GM10248 (cell line): ENCODE measurements at places on chromosomes 5 and 9.

- DNase-seq = no peak
Observed at GRCh38 chr9:107154291-107154690, 128.8 kb upstream of the RAD23B start.

- no peak for DNase-seq
Observed at GRCh38 chr5:138520971-138521370, 22.1 kb downstream of the ETF1 start.

- DNase-seq = no peak
Observed at GRCh38 chr9:128885376-128885775, 3.4 kb downstream of the LRRC8A start.

DNA sequence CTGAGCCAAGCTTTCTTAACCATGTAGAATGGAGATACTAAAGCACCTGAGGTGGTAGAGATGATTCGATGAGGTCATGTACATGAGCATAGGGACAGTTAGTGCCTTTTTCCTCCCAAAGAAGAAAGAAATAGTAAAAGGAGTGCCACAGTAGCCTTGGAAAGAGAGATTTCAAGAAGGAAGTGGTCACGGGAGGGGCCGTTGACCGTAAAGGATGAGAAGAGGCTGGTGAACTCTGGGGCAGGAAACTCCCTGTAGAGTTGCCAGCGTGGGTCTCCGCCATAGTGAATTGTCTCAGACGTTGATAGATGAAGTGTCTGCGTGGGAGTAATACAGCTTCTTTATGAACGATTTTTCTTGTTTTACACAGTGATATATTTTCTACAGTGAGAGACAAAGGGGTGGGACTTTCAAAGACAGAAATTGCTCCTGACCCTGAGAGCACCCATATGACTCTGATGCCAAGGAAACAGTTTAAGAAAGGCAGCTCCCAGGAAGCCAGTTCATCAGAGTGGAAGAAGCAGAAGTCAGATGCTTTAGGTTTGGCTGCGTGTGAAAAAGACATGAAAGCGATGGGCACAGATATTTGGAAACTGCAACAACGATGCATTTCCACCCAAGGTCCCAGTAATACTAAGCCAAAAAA, 41.3 kb downstream of the UGCG start:
- DNase-seq = peak; percentile 45

GRCh38 chr5:156241266-156241665, 85.7 kb upstream of the SGCD start:
- no peak for DNase-seq

DNA sequence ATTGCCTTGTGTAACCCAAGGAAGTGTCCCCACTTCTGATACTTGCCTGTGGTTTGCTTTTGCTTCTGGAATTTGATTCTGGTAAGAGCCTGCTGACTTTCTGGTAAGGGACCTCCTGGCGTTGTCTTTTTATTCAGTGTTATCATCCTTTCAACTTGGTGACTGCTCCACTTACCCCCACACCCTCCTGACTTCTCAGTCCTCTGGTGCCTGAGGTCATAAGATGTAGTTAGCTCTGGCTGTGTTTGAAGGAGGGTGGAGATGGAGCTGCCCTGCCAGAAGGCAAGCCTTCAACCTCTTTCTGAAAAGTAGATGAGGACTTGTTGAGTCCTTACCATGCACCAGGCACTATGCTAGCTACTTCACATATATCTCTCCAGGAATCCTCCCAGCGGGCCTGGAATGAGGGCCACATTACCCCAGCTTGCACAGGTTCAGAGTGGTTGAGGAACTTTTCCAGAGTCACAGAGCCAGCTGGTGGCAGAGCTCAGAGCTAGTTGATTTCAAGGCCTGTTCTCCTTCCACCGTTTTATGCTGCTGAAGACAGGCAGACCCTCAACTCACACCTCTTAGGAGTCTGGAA, 45.2 kb upstream of the PITX1 start:
- DNase-seq = no peak

- DNase-seq = no peak
Observed at GRCh38 chr9:104892701-104893100, 35.3 kb downstream of the ABCA1 start.

DNA sequence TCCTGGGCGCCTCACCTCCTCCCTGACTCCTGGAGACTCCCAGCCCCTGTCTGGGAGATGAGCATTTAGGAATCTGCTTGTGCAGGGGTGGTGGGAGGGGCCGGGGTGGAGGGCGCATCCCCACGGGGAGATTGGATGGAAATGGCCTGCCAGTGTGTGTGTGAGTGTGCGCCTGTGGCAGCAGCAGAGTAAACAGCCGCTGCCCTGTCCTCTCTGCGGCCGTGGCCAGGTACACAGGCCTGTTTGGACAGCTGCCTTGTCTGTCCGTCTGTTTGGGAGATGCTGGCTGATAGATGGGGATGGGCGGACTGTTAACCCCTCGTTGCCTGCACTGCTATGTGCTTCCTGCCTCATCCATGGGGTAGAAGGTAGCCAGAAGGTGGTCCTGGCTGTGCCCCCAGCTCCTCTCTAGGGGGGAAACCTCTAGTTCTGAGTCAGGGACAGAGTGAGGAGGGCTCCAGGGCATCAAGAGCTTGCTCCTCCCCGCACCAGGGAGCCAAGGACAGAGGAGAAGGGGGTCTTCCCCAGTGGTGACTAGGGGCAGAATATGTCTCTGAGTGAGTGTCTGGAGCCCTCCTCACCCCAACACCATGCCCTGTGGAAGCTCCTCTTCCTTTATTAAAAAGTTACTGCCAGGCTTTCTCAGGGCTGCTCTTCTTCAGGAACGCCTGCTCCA, 60.1 kb downstream of the LMX1B start:
- no peak for DNase-seq

DNA sequence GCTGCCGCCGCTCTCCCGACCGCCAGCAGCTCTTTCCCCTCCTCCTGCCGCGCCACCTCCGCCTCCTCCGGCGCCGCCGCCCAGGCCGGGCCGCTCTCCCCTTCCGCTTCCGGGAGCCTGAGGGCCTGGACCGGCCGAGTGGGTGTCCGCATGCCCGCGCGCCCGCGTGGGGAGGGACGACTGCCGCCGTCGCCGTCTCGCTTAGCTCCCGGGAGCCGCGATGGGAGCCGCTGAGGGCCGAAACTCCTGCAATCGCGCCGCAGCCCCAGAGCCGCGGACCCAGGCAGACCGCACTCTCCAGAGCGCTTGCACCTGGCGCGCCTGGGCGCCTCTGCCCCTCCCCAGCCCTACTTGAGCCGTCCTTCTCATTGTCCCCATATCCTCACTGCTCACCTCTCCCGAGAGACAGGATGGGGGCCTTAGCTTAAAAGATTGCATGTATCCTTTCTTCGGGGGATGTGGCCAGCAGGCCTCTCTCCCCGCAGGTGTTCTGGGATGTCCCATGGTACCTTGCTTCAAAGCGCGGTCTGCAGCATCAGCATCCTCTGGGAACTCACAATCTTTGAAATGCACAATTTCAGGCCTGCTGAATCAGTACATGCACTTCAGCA, at the start of gene ZDHHC21:
Gene ZDHHC21, minus strand, starts transcription at position 182 of the 611 bp plus-strand sequence. CDS start 19,092 bp downstream, outside the sequence.
- peak; percentile 83 for DNase-seq

- no peak for DNase-seq
Observed at GRCh38 chr9:134216961-134217360, 52.6 kb upstream of the RNU6ATAC start.

- DNase-seq = no peak
Observed at GRCh38 chr5:91955610-91956009, 572.5 kb upstream of the ARRDC3 start.

- DNase-seq = peak; percentile 34
Observed at GRCh38 chr9:7234144-7234543, 476.4 kb downstream of the KDM4C start.

GRCh38 chr5:143560378-143560777, 156.9 kb upstream of the NR3C1 start:
- DNase-seq = no peak

DNA sequence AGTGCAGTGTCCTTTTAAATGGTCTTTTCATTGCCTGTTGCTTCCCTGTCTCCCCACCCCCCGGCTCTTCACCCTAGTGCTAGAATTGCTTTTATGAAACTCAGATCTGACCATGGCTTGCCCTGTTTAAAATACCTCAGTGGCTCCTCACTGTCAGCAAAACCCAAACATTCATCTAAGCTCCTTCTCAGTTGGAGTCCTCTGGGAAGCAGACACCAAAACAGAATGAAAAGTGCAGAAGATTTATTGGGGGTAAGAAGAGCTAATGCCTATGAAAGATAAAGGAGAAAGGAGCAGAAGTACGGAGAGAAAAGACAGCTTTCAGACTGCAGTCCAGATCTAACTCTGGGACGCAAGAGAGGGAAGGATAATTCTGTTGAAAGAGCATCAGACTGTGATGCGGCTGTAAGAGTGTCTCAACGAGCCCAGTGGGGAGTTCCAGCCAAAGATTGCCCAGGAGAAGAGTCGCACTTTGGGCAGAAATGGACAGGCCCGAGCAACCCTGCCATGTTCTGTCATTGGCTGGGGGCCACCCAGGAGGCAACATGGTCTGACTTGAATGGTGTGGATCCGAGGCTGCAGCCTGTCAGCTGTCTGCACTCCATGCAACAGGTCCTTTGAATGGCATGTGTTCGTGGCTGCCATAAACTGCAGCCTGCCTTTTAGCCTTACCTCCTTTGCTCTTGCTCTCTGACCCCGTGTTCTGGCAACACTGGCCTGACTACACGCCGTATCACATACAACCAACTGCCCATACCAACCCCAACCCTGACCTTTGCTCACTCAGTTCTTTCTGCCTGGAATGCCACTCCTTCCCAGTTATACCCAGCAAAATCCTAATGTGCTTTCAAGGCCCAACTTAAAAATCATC, 55.9 kb downstream of the IRF1 start:
- DNase-seq = no peak

DNA sequence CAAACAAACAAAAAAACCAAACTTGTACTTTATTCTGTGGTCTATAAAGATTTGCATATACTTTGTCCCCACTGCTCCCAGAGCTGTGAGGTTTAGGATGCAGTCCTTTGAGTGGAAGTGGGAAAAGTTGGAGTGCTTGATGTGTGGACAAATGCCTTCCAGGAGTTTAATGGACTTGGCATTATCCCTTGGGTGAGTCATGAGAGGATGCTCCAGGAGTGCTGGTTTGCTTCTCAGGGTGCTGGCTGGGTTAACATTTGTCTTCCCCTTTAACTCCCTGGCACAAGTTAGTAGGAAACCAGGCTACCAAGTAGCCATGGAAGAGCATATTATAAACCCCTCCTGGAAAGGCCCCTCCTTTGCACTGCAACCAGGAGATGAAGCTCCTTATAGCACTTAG, 417.4 kb upstream of the RIOK2 start:
- no peak for DNase-seq

- DNase-seq = no peak
Observed at GRCh38 chr5:150505041-150505511, 2.9 kb upstream of the NDST1 start.

DNA sequence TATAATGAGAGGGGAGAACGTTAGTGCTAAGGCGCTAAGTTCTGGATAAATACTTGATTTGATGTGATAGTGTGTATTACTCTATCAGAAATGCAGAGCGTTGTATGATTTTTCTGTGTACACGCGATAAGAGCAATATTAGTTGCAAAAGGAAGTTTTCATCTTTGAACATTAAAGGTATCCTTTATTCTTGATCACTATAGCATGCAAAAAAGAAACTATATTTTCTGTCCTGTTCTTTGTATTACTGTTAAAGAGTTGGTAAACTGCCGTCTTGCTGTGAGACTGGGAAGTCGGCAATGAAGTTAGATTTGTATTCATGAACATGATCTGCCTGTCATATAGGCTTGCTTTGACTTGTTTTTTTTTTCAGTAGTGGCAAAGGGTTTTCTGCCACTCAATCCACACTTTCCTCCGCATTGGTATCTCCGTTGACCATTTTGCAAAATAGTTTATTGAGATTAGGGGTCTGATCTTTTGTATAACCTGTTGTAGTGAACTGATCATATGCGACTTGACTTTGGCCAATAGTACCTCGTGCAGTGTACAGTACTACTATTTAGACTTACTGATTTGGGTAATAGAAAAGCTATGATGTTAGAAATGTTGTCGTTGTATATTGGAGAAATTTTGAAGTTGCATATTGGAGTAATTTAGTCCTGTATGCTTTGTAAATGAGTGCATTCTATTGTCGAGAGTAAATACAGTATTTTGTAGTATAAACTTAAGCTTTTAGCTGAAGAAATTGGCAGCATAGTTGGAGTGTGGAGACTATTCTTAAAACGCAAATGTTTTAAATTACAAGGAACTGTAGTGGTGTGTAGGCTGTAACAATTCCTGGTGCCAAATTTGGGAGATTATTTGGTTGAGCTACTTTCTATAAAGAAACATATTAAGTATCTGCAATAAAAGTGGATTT, 1.7 kb downstream of the DENND4C start:
- DNase-seq = no peak

DNA sequence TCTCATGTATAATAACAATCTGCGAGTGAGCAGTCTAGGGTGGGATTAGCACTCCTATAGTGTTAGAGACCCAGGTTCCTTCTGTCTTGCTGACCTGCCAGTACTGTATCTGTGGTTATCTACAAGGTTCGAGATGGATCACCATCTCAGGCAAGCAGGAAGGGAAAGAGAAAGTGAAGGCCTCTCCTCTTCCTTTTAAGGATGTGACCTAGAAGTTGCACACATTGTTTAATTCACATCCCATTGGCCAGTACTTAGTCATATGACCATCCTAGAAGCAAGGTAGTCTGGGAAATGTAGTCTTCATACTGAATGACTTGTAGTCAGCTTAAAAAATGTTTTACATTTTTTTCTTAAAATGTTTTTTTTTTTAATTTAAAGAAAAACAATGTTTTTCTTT, 168.6 kb downstream of the CARTPT start:
- DNase-seq = peak; percentile 74

DNA sequence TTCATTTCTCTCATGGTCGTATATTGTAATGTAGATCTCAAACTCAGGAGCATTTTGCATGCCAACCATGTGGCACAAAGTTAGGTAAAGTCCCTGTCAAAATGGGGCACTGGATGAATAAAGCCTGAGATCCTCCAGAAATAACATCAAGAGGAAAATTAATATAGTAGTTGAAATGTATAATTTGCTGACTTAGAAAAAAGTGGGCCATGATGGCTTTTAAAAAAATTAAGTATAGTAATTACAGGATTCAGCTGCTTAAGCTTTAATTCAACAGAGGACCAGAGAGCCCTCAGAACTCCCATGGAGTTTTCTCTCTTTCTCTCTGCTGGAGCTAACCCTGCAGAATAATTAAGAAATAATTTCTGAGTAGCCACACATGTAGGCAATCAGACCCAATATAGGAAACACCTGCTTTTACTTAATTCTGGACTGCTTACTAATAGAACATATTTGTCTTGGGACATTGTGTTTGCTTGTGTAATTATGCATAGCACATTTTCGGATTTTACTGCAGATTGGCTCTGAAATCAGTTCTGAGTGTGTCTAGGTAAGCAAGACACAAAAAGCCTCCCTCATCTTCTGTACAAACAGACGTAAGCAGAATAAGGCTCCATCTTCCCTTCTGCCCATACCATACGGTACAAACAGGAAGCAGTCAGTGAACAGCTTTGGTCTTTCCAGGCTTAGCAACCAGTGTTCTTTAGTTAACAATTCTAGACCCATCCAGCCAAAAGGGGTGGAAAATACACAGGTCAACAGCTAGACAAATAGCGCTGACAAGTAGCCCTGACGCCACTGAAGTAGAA, 26.5 kb upstream of the PCSK1 start:
- no peak for DNase-seq

- DNase-seq = no peak
Observed at GRCh38 chr9:15222313-15222712, 84.7 kb downstream of the TTC39B start.

GRCh38 chr5:173103411-173103810, 40.9 kb upstream of the BNIP1 start:
- no peak for DNase-seq

- DNase-seq = no peak
Observed at GRCh38 chr5:168334695-168335094, 43.2 kb downstream of the WWC1 start.

- peak; percentile 76 for DNase-seq
Observed at GRCh38 chr5:122999947-123000563, 36.5 kb downstream of the PPIC start.
